Left hindlimb (tissue), 1 donor: ENCODE measurements at places on chromosomes 6 and 20.

GRCh38 chr6:53048431-53049195, 16.6 kb upstream of the FBXO9 start:
- no peak for DNase-seq

- DNase-seq, result no peak
These were observed 76.2 kb upstream of the OLIG3 start for GRCh38 chr6:137570393-137570792.

DNA sequence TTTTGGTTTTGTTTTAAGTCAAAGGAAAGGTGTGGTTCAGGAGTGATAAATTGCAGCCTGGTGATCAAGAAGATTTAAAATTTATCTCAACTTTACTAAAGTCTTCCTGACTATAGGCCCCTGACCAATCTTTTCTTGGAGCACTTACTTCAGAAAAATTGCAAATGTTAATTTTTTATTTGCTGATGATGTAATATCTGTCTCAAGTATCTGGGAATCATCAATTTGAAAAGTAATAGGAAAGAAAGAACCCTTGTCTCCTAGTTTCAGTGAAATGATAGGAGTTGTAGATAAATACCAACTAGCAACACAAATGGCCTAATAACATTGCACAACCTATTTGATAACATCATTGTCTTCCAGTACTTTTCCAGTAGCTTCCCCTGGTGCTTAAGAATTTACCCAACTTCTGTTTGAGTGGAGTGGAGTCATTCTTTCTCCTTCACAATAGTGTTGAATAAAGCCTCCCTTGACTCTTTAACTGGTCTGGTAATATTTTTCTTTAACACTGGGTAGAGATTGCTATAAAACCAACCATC, 648.3 kb upstream of the ADGRB3 start:
- no peak for DNase-seq

DNA sequence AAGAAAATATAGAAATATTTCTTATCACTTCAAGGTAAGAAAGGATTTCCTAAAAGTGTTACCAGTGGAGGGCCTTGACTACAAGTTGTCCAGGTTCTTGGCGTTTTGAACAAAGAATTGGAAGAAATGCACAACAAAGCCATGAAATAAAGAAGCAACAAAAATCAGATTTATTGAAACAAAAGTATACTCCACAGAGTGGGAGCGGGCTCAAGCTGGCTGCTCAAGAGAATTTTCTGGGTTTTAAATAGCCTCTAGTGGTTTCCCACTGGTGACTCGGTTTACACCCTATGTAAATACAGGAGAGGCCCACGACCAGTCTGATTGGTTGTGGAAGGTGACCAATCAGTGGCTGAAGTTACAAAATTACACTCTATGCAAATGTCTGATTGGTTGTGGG, 64.2 kb downstream of the SAMD3 start:
- no peak for DNase-seq

GRCh38 chr6:27759930-27760329, 152.3 kb downstream of the OR2B2 start:
- DNase-seq, result no peak

DNA sequence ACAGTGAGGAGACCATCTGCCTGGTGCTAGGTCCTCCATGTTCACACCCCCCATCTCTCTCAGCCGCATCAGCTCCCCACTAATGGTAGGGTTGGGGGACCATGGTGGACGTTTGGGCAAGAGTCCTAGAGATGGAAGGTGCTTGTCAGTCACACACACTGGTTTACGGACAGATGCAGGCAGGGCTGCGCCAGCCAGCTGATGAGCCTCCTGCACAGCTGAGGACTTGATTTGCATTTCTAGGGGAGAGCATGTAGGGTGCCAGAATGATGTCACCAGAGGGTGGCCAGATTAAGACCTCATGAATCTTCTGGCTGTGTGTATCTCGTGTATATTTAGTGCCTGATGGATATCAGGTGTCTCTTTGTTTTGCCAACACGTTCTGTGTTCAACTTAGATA, 28.6 kb downstream of the CST8 start:
- no peak for DNase-seq

- DNase-seq, result no peak
These were observed 11.6 kb downstream of the SPACA1 start for GRCh38 chr6:88059191-88059590.

DNA sequence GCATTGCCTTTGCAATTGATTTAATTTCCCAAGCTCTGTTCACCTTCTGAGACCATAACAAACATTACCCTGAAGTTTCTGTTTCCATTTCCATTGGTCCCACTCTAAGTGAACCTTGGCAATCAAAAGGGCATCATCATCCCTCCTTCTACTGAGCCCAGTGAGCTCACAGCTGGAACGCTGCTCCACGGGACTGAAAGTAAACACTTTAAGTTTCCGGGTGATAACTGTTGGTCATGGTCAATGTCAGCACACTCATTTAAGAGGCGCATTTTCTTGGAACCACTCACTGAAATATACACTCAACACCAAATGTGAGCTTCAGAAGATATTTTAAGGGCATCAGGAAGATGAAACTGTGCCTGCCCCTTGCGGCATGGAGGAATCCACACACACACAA, 37.1 kb upstream of the RPS6KA2 start:
- no peak for DNase-seq

- DNase-seq, result no peak
These were observed 47.9 kb upstream of the LIN28B start for GRCh38 chr6:104908888-104909525.

DNA sequence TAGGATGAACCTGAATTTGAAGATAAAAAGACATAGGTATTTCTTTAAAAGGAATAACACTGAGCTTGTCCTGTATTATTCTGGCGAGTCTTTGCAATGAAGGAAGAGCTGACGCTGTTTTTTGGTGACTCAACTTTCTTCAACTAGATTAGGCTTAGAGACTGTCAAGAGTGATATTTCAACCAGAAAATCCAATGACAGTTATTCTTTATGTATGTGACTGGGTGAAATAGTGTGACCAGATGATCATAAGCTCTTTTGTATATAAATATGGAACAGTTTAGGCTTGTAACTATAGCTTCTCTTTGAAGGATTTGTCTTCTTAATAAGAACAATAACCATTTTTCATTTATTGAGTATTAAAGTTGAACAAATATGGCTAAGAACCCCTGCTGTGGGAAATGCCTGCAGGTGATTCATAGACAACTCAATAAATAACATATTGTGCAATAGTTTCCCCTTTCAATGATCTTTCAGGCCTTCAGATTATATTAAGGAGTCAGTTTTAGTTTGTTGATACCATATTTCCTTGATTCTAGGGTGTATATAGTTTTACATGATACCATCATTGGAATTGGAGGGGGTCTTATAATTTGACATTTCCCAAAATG, 265.6 kb upstream of the JAG1 start:
- DNase-seq, result no peak

DNA sequence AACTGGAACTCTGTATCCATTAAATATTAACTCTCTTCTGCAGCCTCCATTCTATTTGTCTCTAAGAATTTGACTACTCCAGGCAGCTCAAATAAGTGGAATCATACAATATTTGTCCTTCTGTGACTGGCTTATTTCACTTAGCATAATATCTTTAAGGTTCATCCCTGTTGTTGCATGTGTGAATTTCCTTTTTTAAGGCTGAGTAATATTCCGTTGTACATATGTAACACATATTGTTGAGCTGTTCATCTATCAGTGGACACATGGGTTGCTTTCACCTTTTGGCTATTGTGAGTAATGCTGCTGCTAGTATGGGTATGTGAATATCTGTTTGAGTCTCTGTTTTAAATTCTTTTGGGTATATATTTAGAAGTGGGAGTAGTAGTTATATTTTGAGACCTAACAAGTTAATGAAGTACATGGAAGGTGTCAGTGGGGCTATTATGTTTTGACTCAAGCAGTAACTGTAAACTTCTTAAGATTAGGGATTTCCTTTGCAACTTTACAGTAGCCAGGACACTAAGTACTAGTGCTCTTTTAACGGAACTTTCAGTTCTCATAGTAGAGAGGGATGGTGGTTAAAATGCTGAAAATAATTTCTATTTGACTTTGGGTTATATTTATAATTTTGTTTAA, 29.7 kb upstream of the TMEM217 start:
- DNase-seq, result no peak

DNA sequence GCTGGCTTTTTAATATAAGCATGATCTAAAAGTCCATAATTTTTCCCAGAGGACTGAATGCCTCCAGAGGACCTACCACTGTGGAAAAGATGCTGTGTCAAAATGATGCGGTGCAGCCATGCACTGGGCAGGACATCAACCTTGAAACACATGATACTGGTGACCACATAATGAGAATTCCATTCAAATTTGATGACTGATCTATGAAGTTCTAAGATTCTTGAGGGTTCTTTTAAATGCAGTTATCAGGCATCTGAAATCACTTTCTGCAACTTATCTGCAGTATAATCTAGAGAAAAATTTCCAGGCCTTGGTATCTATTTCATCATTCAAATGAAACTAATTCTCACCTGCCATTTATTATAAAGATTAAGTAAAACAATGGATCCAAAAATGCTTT, 15.0 kb upstream of the MARCKS start:
- no peak for DNase-seq

DNA sequence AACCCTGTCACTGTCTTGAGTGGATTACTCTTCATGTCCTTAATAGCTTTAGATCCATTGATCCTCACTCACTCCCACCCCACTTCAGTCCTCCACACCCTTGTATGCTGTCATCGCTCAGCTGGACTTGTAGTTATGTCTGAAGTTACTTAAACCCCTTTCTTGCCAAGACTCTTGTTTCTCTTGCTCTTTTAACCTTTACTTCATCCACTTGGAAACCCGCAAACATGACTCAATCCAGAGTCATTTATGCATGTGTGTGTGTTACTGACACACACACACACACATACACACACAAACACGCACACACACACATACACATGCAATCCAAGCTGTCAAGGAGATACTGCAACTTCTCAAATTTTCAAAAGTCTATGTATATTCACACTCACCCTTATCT, 341.8 kb downstream of the SYNE1 start:
- no peak for DNase-seq

DNA sequence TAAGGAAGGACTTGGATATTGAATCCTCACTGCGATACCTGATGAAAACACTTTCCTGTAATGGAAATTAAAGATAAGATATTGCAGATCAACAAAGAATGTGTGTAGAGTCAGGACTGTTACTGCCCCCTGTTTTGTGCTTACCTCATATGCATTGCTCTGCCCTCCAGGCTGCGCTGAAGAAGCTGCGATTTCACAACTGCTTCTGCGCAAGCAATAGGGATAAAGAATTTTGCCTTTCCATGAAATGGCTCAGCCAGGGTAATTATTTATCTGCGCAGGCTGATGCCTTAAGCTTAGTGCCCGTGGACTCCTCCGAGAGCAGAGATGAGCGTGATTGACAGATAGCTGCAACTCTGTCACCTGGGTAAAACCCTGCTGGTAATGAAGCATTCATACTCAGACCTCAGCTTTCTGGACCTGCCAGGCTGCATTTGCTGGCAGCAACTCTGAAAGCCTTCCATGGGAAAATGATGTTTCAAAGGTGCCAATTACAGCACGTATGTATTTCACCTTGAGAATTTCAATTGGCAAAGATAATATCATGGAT, 370.6 kb downstream of the SAMD5 start:
- DNase-seq, result no peak

GRCh38 chr6:67300430-67301040, 1334.5 kb upstream of the ADGRB3 start:
- DNase-seq, result no peak

- DNase-seq, result no peak
These were observed 212.6 kb downstream of the KIF16B start for GRCh38 chr20:16360668-16361067.

DNA sequence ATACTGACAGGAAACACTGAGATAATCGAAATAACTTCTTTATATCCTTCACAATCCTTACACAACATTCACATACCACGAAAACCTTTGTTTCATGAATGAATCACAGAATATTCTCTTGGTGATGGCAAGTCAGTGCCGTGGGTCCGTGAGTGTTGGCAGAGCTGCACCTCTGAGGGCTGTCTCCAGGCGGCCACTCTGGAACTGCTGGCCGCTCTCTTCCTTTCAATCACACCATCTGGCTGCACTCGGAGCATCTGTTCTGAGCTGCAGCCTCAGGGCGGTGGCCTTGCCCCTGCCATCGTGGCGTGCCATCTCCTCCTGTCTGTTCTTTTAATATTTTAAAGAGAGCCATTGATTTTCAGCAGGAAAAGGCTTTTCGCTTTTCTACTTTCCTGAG, 129.4 kb upstream of the AFDN start:
- no peak for DNase-seq

DNA sequence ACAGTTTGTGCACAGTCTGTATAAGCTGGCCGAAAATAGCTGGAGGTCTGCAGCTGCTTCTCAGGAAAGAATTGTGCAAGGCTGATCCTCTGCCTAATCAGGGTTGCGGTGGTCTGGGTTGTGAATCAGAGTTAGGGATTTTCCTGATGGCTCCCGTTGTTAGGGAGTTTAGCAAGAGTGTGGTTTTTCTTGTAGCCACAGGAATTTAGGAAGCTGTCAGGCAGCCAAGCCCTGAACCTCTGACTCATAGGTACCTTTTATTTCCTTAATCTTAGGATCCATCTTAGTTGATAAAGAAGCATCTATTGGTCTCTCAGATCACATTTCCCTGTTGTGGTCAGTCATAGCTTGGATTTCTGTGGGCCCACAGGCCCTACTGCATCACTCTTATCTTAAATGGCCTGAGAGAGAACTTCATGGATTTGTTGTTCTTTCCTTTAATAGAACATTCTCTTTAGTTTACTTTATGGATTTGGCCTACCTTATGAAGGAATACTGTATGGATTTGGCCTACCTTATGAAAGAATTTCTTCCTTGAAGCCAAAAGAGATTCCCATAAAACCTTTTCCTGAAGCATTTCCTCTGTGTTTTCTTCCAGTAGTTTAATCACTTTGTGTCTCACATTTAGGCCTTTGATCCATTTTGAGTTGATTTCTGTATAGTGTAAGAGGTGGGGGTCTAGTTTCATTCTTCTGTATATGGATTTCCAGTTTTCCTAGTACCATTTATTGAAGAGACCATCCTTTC, 10.3 kb downstream of the KIF25 start:
- DNase-seq, result no peak

DNA sequence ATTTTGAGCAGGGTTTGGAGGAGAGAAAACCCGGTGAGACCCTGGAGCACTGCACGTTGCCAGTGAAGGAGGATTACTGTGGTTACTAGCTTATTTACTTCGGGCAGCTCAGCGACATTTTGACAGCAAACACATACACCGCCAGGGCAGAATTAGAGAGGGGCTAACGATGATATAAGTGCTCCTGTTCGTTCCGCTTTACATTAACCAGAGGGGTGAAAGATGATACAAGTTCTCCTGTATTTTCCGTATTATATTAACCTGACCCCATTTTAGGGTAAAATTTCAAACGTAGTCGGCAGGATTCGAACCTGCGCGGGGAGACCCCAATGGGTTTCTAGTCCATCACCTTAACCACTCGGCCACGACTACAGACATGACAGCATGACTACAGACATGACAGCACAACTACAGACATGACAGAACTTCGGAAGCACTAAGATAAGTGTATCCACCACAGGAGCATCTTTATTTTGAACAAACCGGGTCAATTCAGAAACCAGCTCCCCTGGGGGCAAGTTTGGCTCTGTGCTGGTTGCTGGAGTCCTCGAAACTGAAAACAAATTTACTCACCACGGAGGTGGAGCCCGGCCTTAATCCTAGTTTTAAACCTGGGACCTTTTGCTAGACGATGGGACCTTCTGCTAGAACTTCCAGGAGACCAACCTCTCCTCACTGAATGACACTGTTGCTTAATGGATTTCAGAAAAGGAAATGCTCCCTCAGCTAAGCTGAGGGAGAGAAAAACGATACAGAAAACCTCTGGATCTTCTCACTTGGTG, 80.4 kb upstream of the ZNF184 start:
- peak; percentile 36 for DNase-seq
